Activated CD4-positive, alpha-beta memory T cell treated with anti-CD3 and anti-CD28 coated beads, Interleukin-2, amount 10 ng/mL, durations not matched to agents 7 days and 5 days (primary cell): ENCODE measurements at places on chromosomes 5 and 9. TPM values are rescaled to one million over a fixed set of nuclear protein-coding genes. Genes with fewer than 3 reads are reported as not detected.

The LHX3 gene
- not detected for total RNA-seq

The P4HA2 gene
- 10.5 TPM for total RNA-seq

The NUP214 gene
- 43.8 TPM for total RNA-seq

The KIF20A gene
- 55.7 TPM for total RNA-seq

The F2RL2 gene
- total RNA-seq = not detected

The PCA3 gene
- not detected for total RNA-seq

The TSSK1B gene
- total RNA-seq = not detected

The RXRA gene
- 7.0 TPM for total RNA-seq

DNA sequence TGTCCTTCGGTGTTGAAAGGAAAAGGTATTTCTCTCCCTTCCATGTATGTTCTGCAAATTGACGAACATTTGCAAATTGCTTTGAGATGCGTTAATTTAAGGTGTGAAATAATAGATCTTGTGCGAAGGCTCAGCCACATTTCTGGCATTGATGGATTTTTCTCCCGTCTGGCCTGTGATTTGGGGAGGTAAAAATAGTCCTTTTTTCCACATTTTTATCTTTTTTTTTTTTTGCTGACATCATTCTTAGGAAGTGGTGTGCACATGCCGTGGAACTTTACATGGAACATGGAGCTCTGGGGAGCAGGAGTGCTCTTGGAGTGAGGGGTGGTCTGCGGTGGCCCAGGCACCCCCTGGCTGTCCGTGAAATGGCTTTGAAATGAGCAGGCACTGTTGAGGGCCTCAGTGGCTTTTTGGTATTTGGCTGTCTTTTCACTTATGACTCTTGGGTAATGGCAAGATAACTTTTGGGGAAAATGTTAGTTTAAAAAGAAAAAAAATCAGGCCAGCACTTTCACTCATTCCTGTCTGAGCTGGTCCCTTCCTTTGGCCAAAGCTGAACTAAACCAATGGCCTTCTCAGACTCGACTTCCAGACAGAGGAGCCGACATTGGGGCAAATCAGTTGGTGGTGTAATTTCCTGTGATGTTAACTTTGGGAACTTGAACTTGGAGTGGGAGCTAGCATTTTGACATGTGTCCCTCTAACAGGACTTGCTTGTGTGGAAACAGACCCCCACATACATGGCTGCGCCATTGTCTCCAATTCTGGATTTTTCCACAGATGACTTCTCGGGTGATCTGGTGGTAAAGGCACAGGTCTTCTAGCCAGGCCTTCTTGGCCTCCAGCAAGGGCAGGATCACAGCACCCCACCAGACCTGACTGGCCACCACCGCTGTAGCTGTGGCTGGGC is 4.2 kb downstream of the NEK6 start:
- DNase-seq = no peak

GRCh38 chr9:16871336-16872151 is 1.1 kb upstream of the BNC2 start:
- no peak for DNase-seq

- no peak for DNase-seq
Measured at GRCh38 chr5:138898299-138898698, 23.2 kb upstream of the LRRTM2 start.

GRCh38 chr5:9456435-9457042 is 89.3 kb downstream of the SEMA5A start:
- no peak for DNase-seq

- no peak for DNase-seq
Measured at GRCh38 chr5:55411876-55412275, 104.1 kb downstream of the MTREX start.

DNA sequence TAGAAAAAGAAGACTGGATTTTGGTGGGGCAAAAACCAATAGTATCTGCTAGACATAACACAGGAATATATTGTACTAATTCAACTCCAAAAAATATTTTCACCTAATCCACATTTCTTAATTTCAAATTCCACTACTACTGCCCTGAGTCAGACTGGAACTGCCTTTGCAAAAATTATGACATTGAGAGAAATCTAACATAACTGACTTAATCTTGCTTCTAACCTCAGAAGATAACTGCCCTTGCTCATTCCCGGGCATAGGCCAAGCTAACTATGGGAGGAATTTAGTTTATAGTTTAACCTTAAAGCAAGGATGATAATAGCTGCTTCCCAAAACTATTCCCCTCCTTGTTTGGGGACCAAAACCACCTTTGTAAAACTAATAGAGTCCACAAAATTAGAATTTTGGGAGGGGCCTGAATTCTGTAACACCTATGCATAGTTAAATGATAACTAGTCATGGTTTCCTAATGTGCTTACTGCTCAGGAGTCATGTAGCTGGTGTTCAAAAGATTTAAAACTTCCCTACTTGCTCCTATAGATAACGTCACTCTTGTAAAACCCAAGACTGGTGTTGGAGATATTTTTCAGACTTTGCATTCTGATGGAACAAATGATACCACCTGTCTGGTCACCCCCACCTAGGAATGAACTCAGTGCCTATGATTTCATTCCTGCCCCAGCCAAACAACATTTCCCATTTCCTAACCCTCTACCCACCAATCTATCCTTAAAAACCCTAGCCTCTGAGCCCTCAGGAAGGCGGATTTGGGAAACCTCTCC is 14.1 kb upstream of the TXN start:
- no peak for DNase-seq

GRCh38 chr5:84248013-84248412 is 136.7 kb downstream of the EDIL3 start:
- no peak for DNase-seq

DNA sequence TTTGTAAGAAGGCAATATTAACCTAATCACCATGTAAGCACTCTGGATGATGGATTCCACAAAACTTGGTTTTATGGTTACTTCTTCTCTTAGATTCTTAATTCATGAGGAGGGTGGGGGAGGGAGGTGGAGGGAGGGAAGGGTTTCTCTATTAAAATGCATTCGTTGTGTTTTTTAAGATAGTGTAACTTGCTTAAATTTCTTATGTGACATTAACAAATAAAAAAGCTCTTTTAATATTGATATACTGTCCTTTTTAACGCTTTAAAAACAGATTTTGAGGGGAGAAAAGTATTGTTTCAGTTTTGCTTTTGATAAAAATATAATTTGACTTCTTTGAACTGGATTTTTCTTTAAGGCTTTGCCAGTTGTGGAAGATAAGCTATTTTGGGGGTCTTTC is 59.8 kb downstream of the LMNB1 start:
- DNase-seq = no peak

DNA sequence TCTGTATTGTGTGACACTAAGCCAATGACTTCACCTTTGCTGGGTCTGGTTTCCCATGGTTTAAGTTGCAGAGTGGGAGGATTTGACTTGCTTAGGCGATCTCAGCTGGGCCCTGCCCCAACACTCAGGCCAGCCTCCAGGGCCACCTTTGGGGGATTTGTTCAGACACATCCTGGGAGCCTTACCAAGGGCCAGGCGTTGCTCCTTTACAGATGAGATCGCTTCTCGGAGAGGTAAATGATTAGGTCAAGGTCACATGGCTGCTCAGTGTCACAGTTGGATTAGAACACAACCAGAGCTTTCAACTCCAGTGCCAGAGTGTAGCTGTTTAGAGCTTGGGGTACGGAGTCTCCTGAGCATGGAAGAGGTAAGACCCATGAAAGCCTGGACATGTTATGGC is 57.5 kb downstream of the COL27A1 start:
- no peak for DNase-seq

DNA sequence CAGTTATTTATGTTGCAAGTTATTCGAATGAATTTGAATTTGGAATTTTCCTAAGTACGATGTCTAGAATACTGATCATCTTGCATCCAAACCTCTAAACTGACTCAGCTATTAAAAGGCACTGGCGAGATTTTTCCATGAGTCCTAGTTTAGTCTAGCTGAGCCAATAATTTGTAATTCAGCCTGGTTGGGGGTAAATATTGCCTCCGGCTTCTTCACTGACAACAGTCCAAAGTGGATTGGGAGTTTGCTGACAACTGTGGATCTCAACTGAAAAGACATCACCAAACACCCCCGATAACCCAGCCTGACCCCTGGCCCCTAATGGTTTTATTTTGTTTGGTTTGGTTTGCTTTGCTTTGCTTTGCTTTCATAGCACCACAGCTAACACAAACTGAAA is 189.8 kb upstream of the DAPK1 start:
- DNase-seq = no peak

DNA sequence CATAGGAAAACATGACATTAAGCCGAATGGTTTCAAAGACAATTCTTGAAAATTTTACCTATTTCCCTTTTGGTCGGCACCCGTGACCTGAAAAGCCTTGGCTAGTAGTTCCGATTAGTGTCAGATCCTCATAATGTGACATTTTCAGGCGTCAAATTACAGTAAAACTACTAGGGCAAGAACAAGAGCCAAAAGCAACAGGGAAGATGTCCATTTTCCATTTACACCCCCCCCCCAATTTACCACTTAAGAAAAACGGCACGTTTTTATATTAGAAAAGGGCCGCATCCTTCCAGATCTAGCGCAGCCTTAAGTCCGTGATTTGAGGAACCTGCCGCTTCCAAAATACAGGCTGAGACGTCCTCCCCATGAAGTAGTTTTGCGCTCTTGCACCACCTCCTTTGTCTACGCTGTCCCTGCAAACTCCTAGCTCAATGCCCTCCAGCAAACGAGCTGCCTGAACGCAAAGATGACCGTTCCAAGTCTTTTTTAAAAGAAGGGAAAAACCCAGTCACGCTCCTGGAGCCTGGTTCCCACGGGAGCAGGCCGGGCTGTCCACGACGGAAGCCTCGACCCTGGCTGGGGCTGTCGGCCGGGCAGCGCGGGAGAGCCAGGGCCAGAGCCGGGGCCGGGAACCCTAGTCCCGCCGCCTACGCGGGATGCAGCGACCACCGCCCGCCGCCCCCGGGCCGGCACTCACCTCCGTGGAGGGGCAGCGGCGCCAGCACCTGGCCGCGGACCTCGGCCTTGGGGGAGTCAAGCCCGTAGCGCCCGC is 616 bp downstream of the RNF130 start:
- no peak for DNase-seq

DNA sequence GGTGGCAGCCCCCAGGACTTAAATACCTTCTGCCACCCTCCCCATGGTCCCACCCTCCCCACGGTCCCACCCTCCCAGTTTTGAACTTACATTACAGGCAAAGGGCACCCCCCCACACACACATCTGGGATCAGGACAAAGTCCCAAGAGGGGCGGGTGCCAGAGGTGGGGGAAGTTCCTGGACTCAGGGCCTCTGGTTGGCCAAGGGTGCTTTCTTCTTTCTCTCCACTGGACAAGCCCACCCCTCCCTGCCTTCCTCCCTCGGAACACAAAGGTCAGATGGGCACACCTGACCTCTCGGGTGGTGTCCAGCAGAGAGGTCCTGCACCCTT is 19.1 kb upstream of the RALGDS start:
- no peak for DNase-seq

- no peak for DNase-seq
Measured at GRCh38 chr9:109408759-109409462, 88.1 kb upstream of the EPB41L4B start.
